ENCODE measurements at places on chromosomes 6 and 20. TPM values are rescaled to one million over a fixed set of nuclear protein-coding genes. Genes with fewer than 3 reads are reported as not detected.

DNA sequence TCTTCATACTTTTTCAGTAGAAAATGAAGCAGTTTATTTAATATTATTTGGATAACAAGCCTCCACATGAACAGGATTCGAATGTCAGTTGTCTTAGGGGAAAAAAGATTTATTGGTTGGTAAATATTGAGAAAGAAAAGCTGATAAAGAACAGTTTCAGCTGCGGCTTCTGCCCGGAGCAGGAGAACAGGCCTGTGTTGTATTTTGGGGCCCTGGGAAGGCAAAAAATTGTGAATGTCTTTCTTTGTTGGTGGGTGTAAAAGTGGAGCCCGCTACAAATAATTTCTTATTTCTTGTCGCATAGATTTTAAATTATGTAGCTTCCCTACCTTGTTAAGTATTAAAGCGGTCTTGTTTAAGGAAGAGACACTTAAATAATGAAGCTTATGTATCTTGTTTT lies 90.5 kb upstream of the PAX1 start:
- DNase-seq = no peak

DNA sequence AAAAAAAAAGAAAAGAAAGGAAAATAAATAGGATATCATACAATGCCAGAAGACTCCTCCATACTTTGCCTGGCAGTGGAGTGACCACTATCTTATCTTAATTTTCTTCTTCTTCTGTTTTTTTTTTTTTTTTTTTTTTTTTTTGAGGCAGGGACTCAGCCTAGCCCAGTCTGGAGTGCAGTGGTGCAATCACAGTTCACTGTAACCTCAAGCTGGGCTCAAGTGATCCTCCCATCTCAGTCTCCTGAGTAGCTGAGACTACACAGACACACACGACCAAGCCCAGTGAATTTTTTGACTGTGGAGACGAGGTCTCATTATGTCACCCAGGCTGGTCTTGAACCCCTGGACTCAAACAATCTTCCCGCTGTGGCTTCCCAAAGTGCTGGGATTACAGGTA lies 17.1 kb upstream of the MMP9 start:
- no peak for DNase-seq

DNA sequence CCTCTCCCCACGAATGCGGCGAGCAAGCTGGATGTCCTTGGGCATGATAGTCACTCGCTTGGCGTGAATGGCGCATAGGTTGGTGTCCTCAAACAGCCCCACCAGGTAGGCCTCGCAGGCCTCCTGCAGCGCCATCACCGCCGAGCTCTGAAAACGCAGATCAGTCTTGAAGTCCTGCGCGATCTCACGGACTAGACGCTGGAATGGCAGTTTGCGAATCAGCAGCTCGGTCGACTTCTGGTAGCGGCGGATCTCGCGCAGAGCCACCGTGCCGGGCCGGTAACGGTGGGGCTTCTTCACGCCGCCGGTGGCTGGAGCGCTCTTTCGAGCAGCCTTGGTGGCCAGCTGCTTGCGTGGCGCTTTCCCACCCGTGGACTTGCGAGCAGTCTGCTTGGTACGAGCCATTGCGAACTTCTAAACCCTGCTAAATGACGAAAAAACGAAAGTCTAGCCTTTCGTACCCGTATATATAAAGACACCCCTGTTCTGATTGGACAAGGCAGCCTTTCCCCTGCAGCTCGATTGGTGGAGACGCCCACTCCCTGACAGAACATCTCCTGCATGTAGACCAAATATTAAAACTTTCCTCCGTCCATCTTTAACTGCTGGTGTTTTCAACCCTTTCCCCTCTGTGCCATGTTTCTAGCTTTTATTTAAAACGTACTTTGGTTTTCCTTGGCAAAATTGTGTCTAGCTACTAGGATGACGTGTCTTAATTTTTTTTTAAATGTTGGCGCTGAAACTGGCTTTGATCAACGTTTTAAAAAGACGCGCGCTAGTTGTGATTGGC lies 109.8 kb downstream of the HFE start:
- DNase-seq = peak; percentile 94

DNA sequence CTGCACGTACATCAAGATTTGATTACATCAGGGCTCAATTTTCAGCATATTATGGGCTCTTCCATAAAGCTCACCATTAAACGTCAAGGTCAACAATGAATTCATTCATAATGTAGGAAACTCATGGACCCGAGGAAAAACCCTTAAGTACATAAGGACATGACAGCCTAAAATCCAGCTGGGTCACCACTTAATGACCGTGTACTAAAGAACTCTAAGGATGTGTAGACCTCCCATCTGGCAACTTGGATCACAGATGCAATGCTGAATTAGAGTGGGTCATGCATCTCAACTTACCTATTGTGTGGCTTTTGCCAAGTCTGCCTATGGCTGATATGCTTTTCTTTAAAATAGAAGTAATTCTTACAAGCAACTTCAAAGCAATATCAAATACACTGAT lies 26.7 kb upstream of the DEFB112 start:
- no peak for DNase-seq

GRCh38 chr6:4607793-4608192 lies 168.4 kb upstream of the CDYL start:
- DNase-seq = no peak

- peak; percentile 37 for DNase-seq
These were observed 256.5 kb downstream of the FARS2 start for GRCh38 chr6:5517796-5518195.

DNA sequence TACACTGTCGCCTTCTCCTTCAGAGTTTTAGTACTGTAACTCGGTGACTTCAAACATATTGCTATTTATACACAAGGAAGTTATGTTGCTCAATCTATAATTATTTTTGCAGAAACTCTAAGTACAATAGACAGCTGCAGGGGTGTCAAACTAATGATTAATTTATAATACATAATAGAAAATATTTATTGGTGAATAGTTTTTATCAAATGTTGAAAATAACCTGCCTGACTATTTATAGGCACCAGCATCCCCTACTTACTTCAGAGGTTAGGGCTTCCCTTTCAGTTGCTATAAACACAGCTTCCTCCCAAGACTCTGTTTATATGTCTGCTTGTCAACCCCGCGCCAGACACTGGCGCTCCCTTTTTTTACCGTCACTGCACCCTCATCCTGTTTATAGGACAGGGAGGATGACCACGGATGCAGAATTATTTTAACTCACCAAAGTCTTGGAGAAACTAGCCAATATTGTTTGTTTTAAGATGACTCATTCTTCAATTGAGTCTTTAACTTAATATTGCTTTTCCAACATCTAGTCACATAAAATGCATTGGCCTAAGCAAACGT lies 225.0 kb downstream of the ALDH8A1 start:
- no peak for DNase-seq

DNA sequence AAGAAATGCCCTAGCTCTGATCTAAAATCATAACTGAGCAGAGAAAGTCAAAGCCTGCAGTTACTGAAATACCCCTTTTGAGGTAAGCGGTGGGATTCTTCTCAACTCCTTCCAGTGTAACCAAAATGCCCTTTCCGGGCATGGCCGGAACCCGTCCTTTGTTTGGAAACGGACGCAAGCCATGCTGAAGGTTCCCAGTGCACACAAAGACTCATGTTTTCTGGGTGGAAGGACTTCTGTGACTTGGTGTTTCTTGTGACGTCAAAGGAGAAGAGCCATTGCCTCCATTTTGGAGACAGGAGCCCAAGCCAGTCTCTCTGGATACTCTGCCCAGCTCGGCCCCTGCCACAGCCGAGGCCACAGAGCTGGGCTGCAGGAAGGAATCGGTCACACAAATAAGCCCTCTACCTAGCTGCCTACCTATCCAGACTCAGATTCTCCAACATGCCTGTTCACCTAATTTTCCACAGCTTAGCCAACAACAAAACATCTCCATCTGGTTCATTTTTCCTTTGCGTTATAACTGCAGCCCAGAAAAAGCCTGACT lies 182.8 kb downstream of the TBXT start:
- DNase-seq = no peak

GRCh38 chr6:145381941-145382340 lies 353.4 kb downstream of the EPM2A start:
- DNase-seq = no peak

DNA sequence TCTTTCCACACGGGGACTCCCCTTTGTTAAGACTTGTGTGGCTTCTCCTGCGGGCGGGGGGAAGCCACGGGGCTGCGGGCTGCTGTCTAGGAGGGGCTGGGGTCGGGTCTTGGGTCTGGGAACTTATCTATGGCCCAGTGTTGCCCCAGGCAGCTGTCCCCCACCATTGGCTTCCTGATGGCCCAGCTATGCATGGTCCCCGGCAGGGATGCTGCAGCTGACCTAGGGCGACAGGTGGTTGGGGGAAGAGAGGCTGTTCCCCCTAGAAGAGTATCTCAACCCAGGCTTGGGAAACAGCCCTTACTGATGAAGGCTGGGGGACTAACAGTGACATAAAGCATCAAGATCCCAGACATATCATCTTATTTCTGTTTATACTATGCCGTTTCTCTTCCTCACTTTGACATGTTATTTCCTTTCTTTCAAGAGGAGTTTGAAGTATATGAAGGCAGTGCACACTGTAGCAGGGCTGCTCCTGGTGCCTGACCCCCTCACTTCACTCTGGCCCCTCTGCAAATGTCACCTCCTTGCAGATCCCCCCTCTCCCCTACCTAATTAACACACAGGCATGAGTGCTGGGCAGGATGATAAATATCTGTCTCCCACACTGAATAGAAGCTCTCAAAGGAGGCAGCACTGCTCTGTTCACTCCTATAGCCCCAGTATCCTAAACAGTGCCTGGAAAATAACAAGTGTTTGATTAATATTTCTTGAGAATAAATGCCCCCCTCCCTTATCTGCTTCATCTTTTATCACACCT lies 87.0 kb downstream of the HIVEP2 start:
- no peak for DNase-seq

DNA sequence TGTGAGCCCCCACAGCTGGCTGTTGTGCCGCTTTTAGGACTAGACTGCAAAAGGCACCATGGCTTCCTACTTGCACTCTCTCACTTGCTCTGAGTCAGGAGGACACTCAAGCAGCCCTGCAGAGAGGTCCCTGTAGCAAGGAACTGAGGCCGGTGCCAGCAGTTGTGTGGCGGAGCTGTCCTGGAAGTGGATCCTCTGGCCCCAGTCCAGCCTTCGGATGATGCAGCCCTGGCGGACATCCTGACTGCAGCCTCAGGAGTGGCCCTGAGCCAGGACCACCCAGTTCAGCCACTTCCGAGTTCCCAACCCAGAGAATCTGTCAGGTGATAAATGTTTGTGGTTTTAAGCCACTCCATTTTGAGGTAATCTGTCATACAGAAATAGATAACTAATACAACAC lies 17.5 kb downstream of the CTCFL start:
- no peak for DNase-seq

GRCh38 chr6:165745492-165745891 lies 82.5 kb upstream of the PDE10A start:
- DNase-seq = no peak

GRCh38 chr6:150741633-150742200 lies 123.8 kb upstream of the MTHFD1L start:
- DNase-seq = peak; percentile 50

LPIN3 gene
- 12.0 TPM for total RNA-seq

CNR1 gene
- total RNA-seq = 12.9 TPM

OR2J3 gene
- total RNA-seq = not detected

STMND1 gene
- not detected for total RNA-seq

GPR6 gene
- total RNA-seq = not detected

SEC63 gene
- 44.9 TPM for total RNA-seq

GNAS-AS1 gene
- 0.23 TPM for total RNA-seq

TNF gene
- not detected for total RNA-seq

MUCL3 gene
- total RNA-seq = not detected

NKAIN4 gene
- total RNA-seq = not detected

MOXD1 gene
- 32.4 TPM for total RNA-seq
